ENCODE measurements at places on chromosomes 16 and 17.

- no peak for DNase-seq
Measured at GRCh38 chr16:50314665-50315064, 48.3 kb downstream of the ADCY7 start.

GRCh38 chr17:34067011-34067410, 188.1 kb upstream of the CCL2 start:
- DNase-seq = no peak

GRCh38 chr17:66467766-66468165, 165.4 kb downstream of the PRKCA start:
- no peak for DNase-seq

- no peak for DNase-seq
Measured at GRCh38 chr16:78681743-78682142, 582.3 kb downstream of the WWOX start.

DNA sequence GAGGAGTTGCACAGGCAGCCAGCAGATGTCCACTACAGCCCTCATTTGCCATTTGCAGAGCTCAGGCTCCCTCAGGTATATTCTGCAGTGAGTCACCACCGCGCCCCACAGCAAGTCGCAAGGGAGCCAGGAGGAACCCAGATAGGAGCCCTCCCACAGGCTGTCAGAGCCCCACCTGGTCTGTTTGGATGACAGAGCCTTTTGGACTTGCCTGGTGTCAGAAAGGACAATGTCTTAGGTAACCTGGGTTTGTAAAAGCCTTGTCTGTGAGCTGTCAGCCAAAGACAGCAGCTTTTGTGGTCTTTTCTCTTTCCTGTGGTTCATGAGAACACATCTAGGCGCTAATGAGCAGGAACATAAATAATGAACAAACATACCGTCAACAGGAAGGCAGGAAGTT, 70.9 kb downstream of the GNAO1 start:
- peak; percentile 15 for DNase-seq

- DNase-seq = no peak
Measured at GRCh38 chr16:12677502-12677901, 126.2 kb downstream of the CPPED1 start.

DNA sequence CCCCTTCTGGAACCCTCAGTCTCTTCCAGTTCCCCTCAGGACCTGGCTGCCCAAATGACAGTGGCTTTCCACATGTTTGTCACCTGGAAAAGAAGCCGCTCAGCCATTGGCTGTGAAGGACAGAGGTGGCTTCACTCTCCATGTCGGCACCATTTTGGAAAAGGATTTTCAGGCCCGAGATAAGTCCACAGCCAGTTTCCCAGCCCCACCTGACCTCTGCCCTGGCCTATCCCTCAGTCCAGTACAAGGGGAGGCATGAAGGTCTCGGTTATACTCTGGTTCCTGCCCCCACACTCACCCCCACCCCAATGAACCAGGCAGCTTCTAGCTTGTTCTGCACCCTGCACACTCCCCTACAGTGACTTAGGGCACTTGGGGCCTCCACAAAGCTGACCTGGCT, 15.2 kb downstream of the AOC3 start:
- DNase-seq = no peak

GRCh38 chr17:65277576-65277975, 140.4 kb downstream of the RGS9 start:
- no peak for DNase-seq

DNA sequence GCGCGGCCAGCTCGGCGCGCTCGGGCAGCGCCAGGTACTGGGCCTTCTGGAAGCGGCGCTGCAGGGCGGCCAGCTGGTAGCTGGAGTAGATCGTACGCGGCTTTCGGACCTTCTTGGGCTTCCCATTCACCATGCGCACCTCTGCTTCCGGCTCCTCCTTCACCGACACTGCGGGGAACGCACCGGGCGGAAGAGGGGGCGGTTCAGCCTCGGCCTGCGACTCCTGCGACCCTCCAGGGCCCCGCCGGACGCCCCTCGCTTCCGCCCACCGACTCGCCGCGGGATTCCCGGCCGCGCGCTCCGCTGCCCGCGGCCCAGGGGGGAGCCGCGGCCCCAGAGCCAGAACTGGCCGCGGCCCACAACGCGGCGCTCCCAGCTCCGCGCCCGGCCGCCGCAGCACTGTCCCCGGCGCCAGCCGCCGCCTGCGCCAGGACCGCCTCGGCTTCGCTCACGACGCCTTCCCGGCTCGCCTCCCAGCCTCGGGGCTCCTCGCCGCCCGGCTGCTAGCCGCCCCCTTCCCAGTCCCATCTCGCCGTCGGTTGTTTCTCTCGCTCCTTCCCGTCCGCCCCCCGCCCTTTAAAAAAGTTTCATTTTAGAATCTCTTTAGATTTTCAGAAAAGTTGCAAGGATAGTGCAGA, 1.5 kb downstream of the DLX3 start:
- DNase-seq = no peak
